GM12891 (cell line): ENCODE measurements at places on chromosomes 4 and X.
A peak's percentile ranks its signal among the peaks of the same experiment; 100 is the strongest.

- DNase-seq = no peak
These were observed 2301.3 kb upstream of the TENM3 start for GRCh38 chr4:179941911-179942310.

DNA sequence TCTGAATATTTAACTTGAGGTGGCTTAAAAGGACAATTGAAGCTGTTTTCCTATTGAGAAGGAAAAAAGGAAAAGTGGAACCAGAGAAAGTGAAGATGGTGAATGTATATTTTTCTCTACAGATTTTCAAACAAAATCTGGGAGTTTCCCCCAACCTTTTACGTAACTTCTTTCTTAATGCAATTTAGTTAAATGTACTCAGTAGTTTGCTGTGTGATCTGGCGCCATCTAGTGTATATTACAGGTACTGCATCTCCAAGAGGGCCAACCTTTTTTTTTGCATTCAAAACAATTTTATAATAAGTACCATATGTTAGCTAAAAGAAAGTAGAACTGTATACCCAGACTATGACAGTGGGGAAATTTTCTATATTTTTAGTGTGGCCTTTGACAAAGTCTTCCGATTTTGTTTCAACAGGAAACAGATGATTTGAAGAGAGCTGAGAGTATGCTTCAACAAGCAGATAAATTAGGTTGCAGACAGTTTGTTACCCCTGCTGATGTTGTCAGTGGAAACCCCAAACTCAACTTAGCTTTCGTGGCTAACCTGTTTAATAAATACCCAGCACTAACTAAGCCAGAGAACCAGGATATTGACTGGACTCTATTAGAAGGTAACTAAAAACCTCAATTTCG, 82.0 kb downstream of the PLS3 start:
- DNase-seq = no peak

DNA sequence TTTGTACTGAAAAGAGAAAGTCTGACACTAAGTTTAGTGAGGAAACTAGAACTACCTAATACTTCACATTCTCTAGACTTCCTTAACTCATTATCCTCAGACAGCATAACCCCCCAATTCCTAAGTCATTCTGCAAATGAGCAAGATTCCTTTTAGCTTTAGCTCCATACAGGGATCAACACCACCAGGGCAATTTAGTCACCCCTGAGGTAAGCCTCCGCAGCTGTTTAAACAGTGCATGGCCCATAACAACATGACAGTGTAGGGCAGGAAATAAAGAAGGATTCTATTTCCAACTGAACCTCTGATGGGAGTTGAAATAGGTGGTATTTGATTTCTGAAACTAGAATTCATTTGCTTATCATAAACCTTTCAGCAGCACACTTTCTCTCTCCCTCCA, 112.8 kb upstream of the DKK2 start:
- no peak for DNase-seq

- no peak for DNase-seq
These were observed 330.9 kb downstream of the BCOR start for GRCh38 chrX:39766855-39767254.

DNA sequence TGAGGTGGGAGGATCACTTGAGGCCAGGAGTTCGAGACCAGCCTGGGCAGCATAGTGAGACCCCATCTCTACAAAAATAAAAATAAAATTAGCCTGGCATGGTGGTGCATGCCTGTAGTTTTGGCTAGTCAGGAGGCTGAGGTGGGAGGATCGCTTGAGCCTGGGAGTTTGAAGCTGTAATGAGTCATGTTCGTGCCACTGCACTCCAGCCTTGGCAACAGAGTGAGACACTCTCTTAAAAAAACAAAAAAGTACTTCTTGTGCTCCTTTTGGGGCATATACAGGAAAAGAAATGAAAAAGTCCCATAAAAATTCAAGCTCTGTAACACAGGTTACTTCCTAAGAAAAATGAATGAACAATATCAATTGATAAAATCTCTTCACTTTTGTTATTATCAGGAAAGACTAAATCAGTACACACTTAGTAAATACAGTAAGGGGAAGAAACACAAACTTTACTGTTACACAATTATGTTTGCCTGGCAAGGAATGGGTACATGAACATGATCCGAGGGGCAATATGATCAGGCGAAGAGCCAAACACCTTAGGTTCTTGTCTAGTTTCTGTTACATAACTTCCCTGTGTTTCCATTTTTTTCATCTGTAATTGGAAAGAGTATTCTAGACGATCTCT, 46.9 kb downstream of the CCDC158 start:
- no peak for DNase-seq

DNA sequence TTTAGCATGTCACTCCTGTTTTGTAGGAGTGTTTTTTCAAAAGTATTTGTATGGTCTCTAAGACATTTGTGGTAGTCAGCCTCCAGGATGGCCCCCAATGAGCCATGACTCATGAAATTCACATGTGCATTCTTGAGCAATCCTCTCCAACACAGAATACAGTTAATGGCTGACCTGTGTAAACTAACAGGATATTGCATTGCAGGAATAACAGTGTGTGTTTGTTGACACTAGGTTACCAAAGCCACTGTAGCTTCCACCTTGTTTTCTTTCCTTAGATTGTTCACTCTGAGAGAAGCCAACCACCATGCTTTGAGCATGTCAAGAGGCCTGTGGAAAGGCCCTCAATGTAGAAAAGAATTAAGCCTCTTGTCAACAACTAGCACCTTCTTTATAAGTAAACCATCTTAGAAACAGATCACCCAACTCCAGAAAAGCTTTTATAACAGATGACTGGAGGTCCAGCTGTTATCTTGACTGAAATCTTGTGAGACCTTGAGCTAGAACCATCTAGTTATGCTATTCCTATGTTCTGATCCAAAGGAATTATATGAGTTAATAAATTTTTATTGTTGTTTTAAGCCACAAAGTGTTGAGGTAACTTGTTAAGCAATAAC, 28.5 kb downstream of the TBCK start:
- DNase-seq = no peak

GRCh38 chr4:114924311-114924710, 189.1 kb downstream of the NDST4 start:
- no peak for DNase-seq

DNA sequence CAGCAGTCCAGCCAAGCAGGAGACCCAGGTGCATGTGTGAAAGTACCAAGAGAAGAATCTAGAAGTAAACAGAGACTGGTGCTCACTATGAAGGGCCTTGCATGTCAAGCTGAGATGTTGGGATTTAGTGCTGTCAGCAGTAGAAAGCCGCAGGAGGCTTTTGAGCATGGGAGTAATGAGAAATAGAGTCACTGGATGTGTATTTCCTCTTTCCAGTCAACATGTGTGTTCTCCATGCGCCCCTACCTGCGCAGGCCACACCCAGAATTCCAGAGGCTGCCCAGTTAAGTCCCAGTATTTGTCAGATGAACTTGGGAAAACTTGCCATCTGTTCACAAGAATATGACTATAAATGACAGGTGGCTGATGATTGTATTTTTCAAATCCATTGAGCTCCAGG, 4.5 kb upstream of the MAMLD1 start:
- DNase-seq = no peak

- peak; percentile 8 for DNase-seq
These were observed 81.2 kb downstream of the SHROOM3 start for GRCh38 chr4:76515975-76516843.

- DNase-seq = no peak
These were observed 56.2 kb upstream of the GPRIN3 start for GRCh38 chr4:89363786-89364185.

DNA sequence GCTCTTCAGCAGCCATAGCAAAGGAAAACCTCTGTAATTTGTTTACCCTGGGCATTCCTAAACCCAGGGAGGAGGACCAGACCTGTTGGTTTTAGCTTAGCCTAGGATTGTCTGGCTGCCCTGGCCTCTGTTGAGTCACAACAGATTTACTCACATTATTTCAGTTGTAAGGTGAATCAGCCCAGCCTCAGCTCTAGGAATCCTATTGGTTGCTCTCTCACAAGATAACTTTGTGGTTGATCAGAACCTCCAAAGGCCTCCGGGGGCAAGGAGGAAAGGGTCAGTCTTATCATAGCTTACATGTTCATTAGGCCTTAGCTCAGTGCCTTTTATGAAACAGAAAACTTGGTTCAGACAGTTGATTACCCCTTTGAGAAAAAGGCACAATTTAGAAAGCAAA, 41.0 kb downstream of the PDK3 start:
- DNase-seq = no peak

DNA sequence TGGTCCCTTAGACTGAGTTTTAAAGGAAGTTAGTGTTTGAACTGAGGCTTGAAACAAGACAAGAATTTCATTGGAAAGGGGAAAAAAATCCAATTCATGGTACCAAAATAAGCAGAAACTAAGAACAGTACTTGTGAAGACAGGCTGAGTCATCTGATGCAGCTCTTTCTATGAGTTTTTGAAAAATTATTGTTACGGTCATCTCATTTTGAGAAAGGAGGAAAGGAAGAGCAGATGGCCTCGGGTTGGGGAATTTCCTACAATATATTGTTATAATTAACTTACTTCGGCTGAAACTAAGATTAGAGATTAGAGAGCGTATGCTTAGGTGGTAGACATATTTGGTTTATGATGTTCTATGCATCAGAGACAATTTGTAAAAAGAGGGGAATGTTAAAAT, 2164.8 kb upstream of the AGA start:
- DNase-seq = no peak

- no peak for DNase-seq
These were observed 103.2 kb downstream of the ENPP6 start for GRCh38 chr4:184114431-184114830.

GRCh38 chrX:9482837-9483236, 18.0 kb downstream of the TBL1X start:
- no peak for DNase-seq

- DNase-seq = peak; percentile 6
These were observed 6.0 kb downstream of the PLXNB3 start for GRCh38 chrX:153769865-153770600.

DNA sequence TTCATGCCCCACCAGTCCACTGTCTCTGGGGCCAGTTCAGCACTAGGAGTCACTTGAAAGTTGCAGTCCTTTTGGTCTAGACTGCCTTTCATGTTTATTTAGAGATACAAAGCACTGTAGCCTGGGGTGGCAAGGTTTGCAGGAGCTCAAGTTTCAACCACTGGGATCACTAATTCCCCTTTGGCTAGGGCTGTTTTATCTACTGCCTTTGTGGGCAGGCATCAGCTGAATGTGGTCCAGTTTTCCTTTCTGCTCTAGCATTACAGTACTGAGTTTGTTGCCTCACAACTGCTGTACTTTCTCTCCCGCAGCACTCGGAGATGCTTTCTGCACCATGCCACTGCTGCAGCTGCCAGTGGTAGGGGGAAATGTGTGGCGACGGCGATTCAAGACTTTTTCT, 222.3 kb upstream of the HDX start:
- no peak for DNase-seq
